ENCODE measurements at places on chromosomes 2 and 18.

- no peak for DNase-seq
Measured at GRCh38 chr2:216114382-216114713, 5.2 kb downstream of the XRCC5 start.

DNA sequence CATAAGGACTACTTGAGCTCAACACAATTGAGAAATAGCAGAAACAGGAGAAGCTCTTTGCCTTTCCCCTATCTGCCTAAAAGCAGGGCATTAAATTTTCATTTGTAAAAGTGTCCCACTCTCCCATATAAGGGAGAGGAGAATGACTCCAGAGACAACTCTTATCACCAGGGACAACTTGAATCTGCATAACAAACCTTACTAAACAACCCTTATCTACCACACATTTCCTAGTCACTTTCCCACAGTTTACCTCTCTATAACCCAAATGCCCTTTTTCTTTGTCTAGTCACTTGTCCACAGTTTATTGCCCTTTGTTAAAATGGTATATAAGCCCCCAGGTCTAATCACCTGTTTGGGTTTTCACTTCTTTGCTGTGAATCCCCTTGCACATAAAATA lies 37.5 kb upstream of the PPM1B start:
- DNase-seq, result no peak

DNA sequence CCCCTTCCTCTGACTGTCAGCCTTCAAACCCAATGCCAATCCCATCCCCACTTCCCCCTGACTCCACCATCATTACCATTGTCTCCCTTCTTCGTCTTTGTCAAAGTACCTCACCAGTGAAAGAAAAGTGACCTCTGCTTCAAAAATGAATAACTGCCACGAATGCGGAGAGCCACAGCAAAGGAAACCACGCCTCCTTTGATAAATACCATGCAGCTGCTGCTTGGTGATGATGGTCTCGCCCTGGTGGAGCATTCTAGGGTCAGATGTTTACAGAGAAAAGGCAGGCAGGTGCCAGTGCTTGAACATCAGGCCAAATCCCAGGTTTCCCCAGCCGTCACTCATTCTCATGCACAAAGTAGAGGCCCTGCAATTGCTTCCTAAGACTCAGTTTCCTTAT lies 162.2 kb downstream of the BCL11A start:
- DNase-seq, result no peak

GRCh38 chr18:13240060-13240725 lies 21.6 kb downstream of the LDLRAD4 start:
- peak; percentile 36 for DNase-seq

GRCh38 chr18:9681217-9681616 lies 26.9 kb upstream of the RAB31 start:
- no peak for DNase-seq

DNA sequence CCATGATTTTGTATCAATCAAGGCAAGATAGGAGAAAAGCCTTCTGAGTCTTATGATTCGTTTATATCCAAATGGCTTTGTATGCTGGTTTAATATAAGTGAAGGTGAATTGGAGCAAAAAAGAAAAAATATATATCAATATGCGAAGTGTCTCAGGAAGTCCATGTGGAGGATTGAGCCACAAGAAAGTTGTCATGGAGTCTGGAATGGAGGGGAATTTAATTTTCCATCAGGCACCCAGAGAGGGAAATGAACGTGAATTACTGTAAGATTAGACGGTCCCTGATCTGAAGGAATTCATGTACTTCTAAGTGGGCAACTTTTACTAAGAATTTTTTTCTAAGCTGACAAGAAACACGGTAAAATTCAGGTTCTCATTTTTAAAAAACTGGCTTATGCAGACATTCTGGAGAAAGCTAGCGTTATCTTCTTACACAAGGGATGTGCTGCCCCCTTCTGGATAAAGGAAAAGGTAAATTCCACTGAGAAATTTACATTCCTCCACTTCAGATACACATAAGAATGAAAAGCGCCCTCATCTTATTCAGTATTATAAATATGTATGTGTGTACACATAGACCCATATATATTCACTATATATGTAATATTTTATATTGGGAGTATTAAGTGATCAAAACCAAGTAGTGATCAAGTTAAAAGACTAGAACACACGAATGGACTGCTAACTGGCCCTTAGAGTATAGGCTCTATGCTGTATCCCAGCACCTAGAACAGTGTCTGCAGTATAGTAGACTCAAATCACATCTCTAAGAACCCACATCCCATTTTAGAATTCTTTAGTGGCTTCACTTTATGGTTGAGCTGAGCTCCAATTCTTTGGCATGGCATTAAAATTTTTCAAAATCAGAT lies 289.0 kb upstream of the TFPI start:
- DNase-seq, result no peak

GRCh38 chr18:72727038-72727655 lies 140.6 kb downstream of the NETO1 start:
- DNase-seq, result no peak

DNA sequence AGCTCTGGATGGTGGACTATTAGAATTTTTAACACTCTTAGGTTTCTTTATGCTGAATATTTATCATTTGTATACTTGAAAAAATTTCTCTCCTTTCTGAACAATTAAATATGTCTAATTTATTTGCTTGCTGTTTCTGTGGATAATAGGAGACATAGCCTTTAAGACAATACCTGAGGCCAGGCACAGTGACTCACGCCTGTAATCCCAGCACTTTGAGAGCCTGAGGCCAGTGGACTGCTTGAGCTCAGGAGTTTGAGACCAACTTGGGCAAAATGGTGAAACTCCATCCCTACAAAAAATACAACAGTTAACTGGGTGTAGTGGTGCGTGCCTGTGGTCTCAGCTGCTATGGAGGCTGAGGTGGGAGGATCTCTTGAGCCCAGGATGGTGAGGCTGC lies 54.7 kb downstream of the FAM117B start:
- no peak for DNase-seq

DNA sequence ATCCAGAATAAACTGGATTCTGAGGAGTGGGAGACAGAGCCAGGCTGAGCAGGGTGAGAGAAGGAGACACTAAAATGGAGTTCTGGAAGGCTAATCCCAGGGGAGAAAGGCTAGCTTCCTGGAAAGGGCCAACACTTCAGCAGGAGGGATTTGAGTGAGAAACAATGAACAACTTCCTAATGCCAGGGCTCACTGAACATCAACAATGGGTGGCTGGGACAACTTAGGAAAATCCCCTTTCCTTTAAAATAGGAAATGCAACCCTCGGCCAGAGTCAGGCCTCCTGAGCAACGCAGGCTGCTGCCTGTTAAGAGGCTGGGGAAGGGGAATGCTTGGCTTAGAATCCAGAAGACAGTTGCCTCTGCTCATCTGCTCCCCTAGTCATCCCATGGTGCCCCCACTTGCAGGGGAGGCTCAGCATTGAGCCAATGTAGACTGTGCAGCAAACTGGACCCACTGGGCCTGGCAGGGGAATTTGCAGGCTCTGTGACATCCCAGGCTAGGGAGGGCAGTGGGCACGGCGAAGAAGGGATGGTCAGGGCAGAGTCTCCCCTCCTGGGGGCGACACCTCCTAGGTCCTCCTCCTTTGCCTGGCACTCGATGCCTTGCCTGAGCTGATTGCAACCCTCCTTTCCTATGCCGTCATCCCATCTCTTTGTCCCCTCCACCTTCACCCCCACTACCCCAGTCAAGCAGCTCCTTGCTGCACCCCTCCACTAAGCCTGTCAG lies 182.5 kb downstream of the TNS1 start:
- DNase-seq, result no peak

DNA sequence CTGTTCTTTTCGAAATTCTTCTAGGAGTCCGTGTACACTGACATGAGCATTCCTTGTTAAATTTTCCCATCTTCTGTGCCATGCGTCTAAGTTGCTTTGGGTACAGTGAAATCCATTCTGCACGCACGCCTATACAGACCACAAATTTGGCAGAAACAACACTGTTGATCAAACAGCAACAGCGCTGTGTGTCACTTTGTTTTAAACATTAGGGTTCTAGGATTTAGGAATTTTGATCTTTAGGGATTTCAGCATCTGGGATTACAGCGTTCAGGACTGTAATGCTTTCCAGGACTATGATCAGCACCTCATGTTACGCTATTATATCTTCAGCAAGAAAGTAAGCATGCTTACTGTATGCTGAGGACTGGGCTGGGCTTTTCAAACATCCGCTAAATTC lies 47.1 kb upstream of the FHL2 start:
- no peak for DNase-seq

DNA sequence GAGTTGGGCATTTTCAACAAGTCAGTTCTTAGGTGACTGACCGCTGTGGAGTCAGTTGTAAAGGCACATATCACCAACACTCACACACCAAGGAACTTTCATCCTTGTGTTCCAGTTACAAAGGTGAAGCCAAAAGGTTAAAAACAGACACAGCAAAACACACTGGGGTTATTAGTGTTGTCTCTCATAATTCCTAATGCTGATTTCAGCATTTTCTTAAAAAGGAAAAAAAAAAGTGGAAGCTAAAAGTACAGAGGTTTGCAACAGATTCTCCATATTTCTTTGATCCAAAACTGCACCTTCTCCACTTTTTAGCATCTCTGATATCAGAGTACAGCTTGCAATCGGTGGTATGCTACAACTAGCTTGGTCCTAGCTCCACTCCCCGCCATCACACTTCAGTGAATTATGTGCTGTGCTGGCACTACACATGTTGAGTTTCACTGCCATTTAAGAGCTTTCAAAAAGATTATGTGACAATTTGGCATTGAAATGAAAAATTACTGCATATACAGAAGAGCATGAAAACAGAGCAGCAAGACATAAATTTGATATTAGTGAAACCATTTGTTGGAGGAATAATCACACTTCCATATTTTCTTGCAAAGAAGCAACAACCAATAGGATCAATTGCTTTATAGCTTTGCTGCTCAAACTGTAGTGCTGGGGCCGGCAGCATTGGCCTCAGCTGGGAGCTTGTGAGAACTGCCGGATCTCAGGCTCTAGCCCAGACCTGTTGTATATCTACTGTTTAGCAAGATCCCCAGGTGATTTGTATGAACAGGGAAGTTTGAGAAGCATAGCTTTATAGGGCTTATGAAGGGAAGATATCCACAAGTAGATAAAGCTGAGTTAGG lies 62.3 kb upstream of the DAPL1 start:
- no peak for DNase-seq

- DNase-seq, result no peak
Measured at GRCh38 chr2:133362061-133362476, 206.2 kb downstream of the NCKAP5 start.

DNA sequence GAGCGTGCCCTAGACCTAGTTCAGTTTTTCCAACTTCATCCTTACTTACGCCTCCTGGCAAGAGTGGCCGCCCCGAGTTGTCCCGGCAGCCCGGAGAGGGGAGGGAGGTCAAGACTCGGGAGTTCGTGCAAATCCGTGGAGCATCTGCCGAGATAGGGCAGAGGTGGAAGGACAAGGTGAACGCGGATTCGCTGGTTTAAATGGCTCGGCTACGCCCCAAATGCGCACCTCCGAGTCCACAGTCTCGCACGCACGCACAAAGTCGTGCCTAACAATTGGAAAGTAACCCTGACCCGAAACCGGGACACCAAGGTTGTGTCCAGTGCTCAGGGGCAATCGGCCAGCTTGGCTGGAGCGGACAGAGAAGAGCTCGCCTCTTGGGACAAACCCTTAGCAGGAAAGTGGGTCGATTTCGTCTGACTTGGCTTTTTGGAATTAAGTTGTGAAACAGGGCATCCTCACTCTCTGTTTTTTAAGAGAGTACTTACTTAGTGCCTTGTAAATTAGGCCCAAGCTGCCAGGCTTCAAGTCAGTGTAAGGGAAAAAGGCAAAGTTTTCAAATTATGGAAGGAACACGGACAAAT lies 726 bp upstream of the SS18 start:
- DNase-seq, result peak; percentile 88

GRCh38 chr2:64649626-64650025 lies 4.1 kb downstream of the SERTAD2 start:
- DNase-seq, result no peak

GRCh38 chr2:120712180-120712681 lies 23.4 kb upstream of the GLI2 start:
- DNase-seq, result no peak

DNA sequence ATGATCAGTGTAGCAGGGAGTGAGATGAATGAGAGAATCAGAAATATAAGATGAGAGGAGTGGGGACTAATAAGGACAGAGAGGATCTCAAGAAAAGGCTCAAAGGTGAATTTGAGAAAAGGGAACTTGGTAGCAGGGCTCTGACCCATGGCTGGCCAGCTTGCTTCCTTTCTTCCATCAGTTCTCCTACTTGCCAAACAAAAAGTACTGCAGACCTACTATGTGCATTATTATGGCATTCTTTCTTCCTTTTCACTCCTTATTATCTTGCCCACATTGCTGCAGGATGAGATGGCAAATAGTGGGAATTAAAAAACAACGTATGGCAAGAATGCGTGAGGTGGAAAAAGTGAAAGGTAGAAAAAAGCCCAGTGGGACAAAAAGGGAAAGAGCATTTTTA lies 33.0 kb downstream of the PRKD3 start:
- no peak for DNase-seq

- DNase-seq, result no peak
Measured at GRCh38 chr2:204454672-204455380, 90.4 kb upstream of the PARD3B start.

GRCh38 chr2:112137516-112138158 lies 548 bp upstream of the FBLN7 start:
- DNase-seq, result no peak

- no peak for DNase-seq
Measured at GRCh38 chr18:1891641-1892040, 679.7 kb downstream of the METTL4 start.

DNA sequence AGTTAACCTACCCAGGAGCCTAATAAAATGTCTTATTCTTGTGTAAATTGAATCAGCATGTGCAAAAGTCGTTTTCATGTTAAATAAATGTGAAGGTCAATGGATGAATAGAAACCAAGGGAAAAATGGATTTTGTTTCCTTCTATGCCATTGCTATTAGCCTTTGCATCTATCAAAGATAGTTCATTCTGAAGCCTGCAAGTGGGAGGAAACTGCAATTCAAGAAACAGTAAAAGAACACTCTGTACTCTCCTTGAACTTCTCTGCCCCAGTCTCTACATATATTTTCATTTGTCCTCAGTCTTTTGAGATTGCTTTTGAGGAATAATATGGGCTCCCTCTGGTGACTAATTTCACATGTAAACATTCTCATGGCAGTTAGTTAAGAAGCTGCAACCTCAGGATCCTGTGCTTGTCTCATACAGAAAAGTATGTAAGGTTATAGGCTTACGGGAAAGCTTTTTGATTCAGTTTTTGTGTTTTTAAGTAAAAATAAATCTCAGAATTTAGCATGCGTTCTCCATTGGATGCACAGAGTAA lies 1590.0 kb upstream of the LRRTM1 start:
- DNase-seq, result no peak

DNA sequence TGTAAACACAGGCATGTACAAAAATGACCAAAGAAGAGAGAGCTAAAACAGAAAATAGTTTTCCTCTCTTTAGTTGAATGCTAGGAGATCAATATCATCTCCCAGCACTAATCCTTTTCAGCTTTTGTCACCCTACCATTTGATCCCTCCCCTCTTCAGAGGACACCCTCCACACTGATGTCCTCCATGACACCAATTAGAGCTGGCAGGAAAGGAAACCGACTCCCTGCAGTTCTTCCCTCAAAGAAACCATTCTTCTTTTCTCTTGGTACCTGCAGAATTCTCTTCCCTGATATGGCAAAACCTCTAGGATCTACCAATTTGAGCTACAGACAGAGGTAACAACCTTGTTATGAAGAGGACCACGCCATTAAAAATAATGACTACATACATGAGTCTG lies 5.3 kb downstream of the EPB41L3 start:
- DNase-seq, result no peak

GRCh38 chr2:205852457-205852856 lies 170.2 kb downstream of the NRP2 start:
- no peak for DNase-seq
